Karpas-422 (cell line): ENCODE measurements at places on chromosomes 7 and 10. TPM values are rescaled to one million over a fixed set of nuclear protein-coding genes. Genes with fewer than 3 reads are reported as not detected.

Gene NCF1
- total RNA-seq: 218 and 368 TPM in 2 replicates

Gene STARD3NL
- total RNA-seq: 29.4 and 50.4 TPM in 2 replicates

Gene PIP
- total RNA-seq: not detected in 2 replicates

Gene ELMO1
- 87.7 and 137 TPM in 2 replicates for total RNA-seq

Gene GTF2I
- total RNA-seq: 130 and 176 TPM in 2 replicates

Gene PNLIPRP1
- not detected in 2 replicates for total RNA-seq

Gene RPEL1
- not detected in 2 replicates for total RNA-seq

Gene OPALIN
- total RNA-seq: not detected in 2 replicates

Gene GIMAP7
- not detected in 2 replicates for total RNA-seq

Gene NPY
- not detected in 2 replicates for total RNA-seq
